Stimulated activated CD8-positive, alpha-beta memory T cell treated with anti-CD3 and anti-CD28 coated beads, Interleukin-15, amount 100 ng/mL, for 4 hours (primary cell): ENCODE measurements at places on chromosomes 3 and 15.
A peak's percentile ranks its signal among the peaks of the same experiment; 100 is the strongest.

- DNase-seq, result no peak
These were observed 16.1 kb upstream of the SEC61A1 start for GRCh38 chr3:128036119-128036518.

- no peak for DNase-seq
These were observed 10.8 kb downstream of the ZNF774 start for GRCh38 chr15:90362936-90363212.

GRCh38 chr3:7238565-7239295, 377.8 kb downstream of the GRM7 start:
- DNase-seq, result no peak

GRCh38 chr3:170499562-170500156, 81.0 kb downstream of the CLDN11 start:
- no peak for DNase-seq

- no peak for DNase-seq
These were observed 117.3 kb upstream of the FLNB start for GRCh38 chr3:57890874-57891273.

DNA sequence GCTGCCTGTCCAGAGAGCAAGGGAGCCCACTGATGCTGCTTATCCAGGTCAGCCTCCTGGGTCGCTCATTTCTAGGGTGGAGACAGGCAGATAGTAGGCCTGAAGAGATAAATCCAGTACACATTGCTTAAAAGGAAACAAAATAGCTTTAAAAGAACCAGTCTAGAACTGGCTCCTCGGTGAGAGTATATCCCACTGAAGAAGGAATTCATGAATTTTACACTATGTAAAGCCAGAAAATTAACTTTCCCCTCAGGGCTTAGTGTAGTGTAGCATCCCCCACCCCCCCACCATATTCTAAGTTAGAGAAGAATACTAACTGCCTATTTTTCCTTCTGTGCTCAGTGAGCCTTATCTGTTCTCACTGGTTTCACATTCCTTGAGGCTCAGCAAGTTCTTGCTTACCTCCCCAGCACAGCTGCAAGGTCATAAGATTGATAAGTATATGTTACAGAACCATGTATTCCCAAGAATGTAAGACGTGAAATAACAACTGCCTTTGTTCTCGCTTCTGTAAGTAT, 30.5 kb upstream of the NOX5 start:
- DNase-seq, result no peak

- peak; percentile 37 for DNase-seq
These were observed 34.3 kb downstream of the IRAK2 start for GRCh38 chr3:10198761-10199649.

- no peak for DNase-seq
These were observed 60.2 kb downstream of the AMOTL2 start for GRCh38 chr3:134313847-134314587.

- no peak for DNase-seq
These were observed 248.3 kb downstream of the ADAMTS17 start for GRCh38 chr15:100093211-100094126.

- no peak for DNase-seq
These were observed 161.2 kb downstream of the ATP10A start for GRCh38 chr15:25701721-25702465.
